ENCODE measurements at places on chromosomes 6 and 20. TPM values are rescaled to one million over a fixed set of nuclear protein-coding genes. Genes with fewer than 3 reads are reported as not detected.

Gene CALHM4
- not detected for total RNA-seq

Gene TMEM30A
- 113 TPM for total RNA-seq

Gene TFAP2A
- total RNA-seq: 14.8 TPM

Gene MTFR2
- 5.7 TPM for total RNA-seq

Gene ME1
- 16.3 TPM for total RNA-seq

Gene EYS
- not detected for total RNA-seq

Gene SPDEF
- total RNA-seq: not detected

Gene BTNL2
- not detected for total RNA-seq

Gene RNF182
- 0.23 TPM for total RNA-seq

Gene CALHM5
- 0.81 TPM for total RNA-seq

Gene TSPYL4
- 6.8 TPM for total RNA-seq

Gene STK35
- total RNA-seq: 7.6 TPM

Gene B3GAT2
- not detected for total RNA-seq

Gene COL21A1
- not detected for total RNA-seq

Gene ARMH2
- not detected for total RNA-seq

Gene NFATC2
- not detected for total RNA-seq

Gene LY6G6F
- total RNA-seq: not detected

Gene ZBTB46
- total RNA-seq: 15.9 TPM

Gene DZANK1
- total RNA-seq: 0.40 TPM

Gene GPX5
- total RNA-seq: not detected

Gene C6orf163
- total RNA-seq: not detected

Gene SLCO4A1
- 23.0 TPM for total RNA-seq

Gene CHRNA4
- not detected for total RNA-seq

Gene PNLDC1
- not detected for total RNA-seq

Gene NHSL1
- 1.3 TPM for total RNA-seq

Gene BMP6
- 0.74 TPM for total RNA-seq

Gene PRDM13
- total RNA-seq: not detected

Gene NRM
- total RNA-seq: 3.4 TPM

Gene DEF6
- 0.33 TPM for total RNA-seq

Gene HCK
- not detected for total RNA-seq

Gene MAFB
- 0.52 TPM for total RNA-seq

Gene FERMT1
- 1.5 TPM for total RNA-seq

Gene KIF13A
- 11.3 TPM for total RNA-seq

Gene UNC93A
- not detected for total RNA-seq

Gene IL17A
- not detected for total RNA-seq

Data from MG63 (cell line).